Immature natural killer cell (primary cell): ENCODE measurements at places on chromosomes 12 and 14.

- no peak for DNase-seq
- H3K27me3 ChIP-seq = no peaks in the 10 kb centered on the region
- no peak overlapping the region for H3K4me3 ChIP-seq
- no peak overlapping the region for H3K27ac ChIP-seq
- no peaks in the 10 kb centered on the region for H3K4me1 ChIP-seq
These were observed 368.6 kb upstream of the USP15 start for GRCh38 chr12:61891632-61892031.

GRCh38 chr12:124375141-124375788 is 80.4 kb downstream of the RFLNA start:
- no peak for DNase-seq
- peaks cover 2% of the 10 kb centered on the region for H3K27me3 ChIP-seq
- peaks cover 3% of the 10 kb centered on the region for H3K36me3 ChIP-seq
- H3K4me1 ChIP-seq = no peaks in the 10 kb centered on the region
- no peak overlapping the region for H3K4me3 ChIP-seq

GRCh38 chr12:47067176-47067575 is 12.2 kb upstream of the PCED1B start:
- H3K27me3 ChIP-seq = peaks cover 2% of the 10 kb centered on the region
- no peak for DNase-seq
- H3K4me3 ChIP-seq = no peak overlapping the region
- H3K36me3 ChIP-seq = no peaks in the 10 kb centered on the region
- H3K27ac ChIP-seq = no peak overlapping the region
- H3K4me1 ChIP-seq = no peaks in the 10 kb centered on the region

GRCh38 chr12:20268121-20268732 is 100.1 kb upstream of the PDE3A start:
- H3K27me3 ChIP-seq = no peaks in the 10 kb centered on the region
- no peak overlapping the region for H3K27ac ChIP-seq
- H3K4me3 ChIP-seq = no peak overlapping the region

GRCh38 chr14:31154956-31155355 is 52.6 kb downstream of the HECTD1 start:
- H3K36me3 ChIP-seq = peaks cover 39% of the 10 kb centered on the region
- H3K4me3 ChIP-seq = no peak overlapping the region
